Nucleus accumbens (tissue), 56 donors: ENCODE measurements at places on chromosomes 6 and 20.

GRCh38 chr6:157759028-157759427 lies 64.0 kb upstream of the SNX9 start:
- DNase-seq = no peak

- DNase-seq = no peak
Observed at GRCh38 chr20:51447097-51447764, 95.3 kb downstream of the NFATC2 start.

GRCh38 chr6:66865771-66866170 lies 1158.7 kb upstream of the EYS start:
- no peak for DNase-seq

- DNase-seq = no peak
Observed at GRCh38 chr20:2141600-2142575, 40.3 kb downstream of the STK35 start.

DNA sequence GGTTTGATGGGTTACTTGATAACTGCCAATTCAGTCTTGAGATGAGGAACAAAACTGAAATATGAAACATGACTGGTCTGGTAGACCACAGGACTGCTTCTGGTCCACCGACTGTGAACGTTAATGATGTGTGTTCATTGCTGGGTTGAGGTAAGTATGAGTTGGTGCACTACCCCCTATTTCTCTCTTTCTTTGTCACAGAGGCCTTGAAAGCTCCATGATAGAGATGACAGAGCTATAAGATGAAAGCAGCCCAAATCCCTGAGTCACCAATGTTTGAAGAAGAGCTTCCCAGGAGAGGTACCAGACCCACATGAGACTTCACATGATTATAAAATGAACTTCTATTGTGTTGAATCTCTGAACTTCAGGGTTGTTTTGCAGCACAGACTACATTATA lies 555.5 kb downstream of the PTPRT start:
- DNase-seq = no peak

DNA sequence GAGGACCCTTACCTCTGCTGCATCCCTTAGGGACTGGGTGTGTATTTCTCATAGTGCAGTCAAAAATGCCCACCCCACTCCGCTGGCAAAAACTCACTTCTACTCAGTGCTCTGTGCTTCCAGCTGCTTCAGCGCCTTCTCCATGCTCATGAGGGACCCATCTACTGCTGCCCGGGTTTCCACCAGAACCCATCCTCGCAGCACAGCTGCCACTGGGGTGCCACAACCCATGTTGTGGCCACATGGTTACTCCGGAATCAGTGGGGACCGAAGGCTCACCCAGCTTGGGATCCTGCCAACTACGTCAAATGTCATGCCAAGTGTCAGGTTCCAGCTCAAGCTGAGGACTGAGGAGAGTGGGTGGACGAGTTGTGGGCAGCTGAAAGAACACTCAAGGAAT lies 774.2 kb upstream of the EYS start:
- DNase-seq = no peak

GRCh38 chr6:43101497-43101896 lies 25.4 kb downstream of the PTK7 start:
- no peak for DNase-seq

- no peak for DNase-seq
Observed at GRCh38 chr20:47304287-47304686, 52.2 kb downstream of the ZMYND8 start.

GRCh38 chr6:159221486-159222170 lies 52.4 kb downstream of the FNDC1 start:
- no peak for DNase-seq

DNA sequence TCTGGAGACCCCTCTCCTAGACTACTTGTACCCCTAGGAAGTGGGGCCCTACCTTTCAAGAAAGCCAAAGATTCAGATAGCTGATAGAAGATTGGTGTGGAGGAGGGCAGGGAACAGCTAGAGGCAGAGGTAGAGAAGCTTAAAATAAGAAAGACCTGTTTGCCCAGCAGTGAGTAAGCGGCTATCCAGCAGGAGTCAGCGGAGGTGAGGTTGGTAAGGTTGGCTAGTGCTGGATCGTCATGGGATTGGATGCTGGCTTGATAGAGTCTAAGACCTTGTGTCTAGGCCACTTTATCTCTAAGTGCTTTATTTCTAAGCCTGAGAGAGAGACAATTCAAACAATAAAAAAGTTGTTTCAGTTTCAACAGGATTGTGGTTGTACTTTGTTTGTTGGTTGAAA lies 19.1 kb downstream of the ANKS1A start:
- DNase-seq = no peak

DNA sequence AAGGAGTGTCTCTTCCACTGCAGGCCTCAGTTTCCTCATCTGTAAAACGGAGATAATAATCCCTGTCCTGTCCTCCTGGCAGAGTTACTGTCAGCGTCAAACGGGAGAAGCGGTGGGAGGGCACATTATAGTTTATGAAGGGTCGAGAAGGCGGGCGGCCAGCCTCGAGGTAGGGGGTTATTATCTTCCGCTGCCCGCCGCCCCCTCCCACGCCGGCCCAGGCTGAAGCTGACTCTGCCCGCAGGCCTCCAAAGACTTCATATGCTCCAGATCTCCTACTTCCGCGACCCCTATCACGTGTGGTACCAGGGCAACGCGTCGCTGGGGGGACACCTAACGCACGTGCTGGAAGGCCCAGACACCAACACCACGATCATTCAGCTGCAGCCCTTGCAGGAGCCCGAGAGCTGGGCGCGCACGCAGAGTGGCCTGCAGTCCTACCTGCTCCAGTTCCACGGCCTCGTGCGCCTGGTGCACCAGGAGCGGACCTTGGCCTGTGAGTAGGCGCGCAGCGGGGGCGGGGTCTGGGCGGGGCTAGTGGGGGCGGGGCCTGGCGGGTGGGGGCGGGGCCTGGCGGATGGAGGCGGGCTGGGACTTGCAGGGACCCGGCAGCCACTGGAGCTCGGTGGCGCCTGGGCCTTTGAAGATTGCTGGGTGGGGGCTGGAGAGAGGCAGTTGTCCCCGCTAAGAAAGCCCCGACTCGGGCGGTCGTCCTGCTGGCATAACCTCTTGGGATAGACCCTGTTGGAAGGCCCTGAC lies 2.8 kb downstream of the PROCR start:
- DNase-seq = no peak

DNA sequence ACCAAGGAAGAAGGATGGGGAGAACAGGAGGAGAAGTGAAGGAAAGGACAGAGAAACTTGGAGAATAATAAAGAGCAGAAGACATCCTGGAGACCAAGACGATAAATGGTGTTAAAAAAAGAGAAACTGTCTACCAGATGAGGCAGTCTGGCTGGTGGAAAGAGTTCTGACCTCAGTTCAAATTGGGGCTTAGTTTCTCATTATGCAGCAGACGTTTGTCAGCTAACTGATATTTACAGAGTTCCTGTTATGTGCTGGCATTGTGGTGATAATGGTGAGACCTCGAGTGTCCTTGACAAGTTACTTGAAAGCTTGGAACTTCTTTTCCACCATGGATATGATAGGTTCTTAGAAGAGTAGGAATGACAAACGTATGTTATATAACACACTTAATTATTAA lies 142.7 kb downstream of the LRRC1 start:
- DNase-seq = no peak

DNA sequence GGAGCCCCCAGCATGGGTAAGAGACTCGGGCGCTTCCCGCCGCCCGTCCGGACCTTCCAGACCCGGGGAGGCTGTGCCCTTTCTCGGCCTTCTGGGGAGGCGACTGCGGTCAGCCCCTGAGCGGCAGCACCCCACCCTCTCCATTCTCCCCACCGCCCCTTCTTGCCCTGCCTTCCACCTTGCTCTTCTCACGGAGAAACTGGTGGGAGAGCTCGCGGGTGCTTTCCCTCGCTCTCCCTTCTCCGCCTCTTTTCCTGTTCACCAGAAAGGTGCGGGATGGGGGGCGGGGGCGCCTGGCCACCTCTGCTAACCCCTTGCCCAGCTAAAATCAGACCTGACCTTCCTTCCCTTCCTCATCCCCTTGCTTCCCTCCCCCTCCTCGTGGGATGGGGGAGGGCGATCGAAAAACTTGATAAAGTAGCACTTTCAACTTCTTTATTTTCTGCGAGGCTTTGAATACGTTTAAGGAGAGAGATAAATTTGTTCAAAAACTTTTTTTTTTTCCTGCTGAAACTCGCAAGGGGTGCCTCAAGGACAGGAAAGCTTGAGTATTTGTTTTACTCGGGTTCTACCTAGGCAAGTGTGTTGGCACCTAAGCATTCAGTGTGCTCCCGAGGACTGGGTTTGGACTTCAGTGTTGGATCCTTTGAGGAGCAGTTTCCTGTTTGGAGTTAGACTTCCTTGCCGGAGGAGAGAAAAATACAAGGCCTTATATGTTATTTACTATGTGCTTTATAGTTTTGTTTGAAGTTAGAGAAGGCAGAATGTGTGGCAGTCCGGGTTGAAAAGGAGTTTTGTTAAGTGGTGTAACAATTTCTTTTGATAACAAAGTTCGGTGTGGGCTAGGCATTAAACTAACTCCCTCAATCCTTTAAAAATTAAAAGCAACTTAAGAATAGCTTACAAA lies 897 bp downstream of the CD2AP start:
- no peak for DNase-seq

- DNase-seq = no peak
Observed at GRCh38 chr6:2560917-2561698, 189.6 kb downstream of the MYLK4 start.

GRCh38 chr20:18805881-18806280 lies 7.7 kb upstream of the SCP2D1 start:
- DNase-seq = no peak

- DNase-seq = no peak
Observed at GRCh38 chr20:20896606-20897005, 184.2 kb upstream of the RALGAPA2 start.

DNA sequence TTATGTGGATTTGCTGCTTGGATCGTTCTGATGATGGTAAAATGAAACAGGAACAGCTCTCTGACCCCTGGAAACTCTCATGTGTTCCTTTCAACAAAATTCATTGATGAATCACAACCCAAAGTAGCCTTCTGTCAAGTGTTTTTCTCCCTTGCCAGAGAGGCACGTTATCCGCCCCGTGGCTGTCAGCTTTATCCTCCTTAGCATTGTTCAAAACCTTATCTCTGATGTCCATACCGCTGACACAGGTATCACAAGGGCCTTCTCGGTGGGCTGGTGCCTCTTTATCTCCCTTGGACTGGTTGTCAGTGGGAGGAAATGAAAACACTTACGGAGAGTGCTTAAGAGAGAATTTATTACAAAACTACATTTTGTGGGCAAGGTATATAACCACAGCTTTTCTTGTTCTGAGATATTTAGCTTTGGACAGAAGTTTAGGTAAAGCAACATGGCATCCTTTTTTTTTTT lies 84.9 kb downstream of the TIAM2 start:
- DNase-seq = no peak

DNA sequence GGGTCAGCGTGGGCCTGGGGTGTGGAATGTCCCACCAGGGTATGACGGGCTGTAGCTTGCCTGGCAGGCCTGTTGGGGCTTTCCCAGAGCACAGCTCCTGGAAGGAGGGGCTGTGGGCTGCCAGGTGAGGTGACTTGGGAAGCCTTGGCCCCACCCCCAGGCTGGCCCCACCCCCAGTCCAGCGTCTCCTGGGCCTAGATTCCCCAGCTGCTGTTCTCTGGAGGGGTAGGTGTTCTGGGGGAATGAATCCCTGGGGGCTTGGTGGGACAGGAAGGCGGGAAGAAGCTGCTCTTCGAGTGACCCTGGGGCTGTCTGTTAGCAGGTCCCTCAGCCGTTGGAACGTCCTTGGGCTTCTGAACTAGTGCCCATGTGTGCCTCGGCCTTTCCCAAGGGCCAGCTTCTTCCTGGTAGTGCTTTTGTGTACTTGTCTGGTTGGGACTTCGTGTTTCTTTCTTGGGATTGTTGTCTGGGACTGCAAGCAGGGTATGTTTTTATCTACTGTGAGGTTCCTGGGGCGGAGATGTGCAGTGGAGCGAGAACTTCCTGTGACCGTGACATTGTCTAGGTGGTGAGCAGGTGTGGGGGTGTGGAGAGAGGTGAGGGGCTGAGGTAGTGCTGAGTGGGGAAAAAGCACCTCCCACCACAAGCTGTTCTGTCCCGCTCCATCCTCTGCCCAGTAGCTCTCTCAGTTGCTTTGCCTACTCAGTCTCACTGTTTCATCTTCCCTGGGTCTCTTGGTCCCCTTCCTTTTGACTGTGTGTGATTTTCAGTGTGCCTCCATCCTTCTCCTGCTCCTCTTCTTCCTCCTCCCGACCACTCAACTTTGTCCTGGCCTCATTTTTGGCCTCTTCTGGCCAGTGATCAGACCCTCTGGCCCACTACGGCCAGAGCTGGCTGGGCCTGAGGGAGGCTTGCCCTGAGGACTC lies 1.3 kb upstream of the DDR1 start:
- no peak for DNase-seq

DNA sequence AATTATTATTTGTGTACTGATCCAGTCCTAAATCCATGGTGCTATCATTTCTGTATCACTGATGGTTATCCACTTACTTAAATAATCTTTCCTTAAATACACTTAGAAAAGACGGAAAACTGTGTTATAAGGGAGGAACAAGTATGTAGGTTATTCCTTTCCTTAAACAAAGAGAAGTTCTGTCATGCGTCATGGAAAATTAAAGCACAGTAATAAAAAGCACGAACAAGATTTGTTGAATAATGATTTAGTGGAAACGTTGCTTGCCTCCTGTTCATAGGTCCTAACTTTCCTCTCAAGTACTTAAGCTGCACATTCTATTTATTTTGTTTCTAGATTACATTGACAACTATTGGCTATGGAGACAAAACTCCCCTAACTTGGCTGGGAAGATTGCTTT lies 120.4 kb downstream of the KHDC1L start:
- DNase-seq = no peak

GRCh38 chr6:165010556-165011535 lies 298.6 kb downstream of the C6orf118 start:
- no peak for DNase-seq

DNA sequence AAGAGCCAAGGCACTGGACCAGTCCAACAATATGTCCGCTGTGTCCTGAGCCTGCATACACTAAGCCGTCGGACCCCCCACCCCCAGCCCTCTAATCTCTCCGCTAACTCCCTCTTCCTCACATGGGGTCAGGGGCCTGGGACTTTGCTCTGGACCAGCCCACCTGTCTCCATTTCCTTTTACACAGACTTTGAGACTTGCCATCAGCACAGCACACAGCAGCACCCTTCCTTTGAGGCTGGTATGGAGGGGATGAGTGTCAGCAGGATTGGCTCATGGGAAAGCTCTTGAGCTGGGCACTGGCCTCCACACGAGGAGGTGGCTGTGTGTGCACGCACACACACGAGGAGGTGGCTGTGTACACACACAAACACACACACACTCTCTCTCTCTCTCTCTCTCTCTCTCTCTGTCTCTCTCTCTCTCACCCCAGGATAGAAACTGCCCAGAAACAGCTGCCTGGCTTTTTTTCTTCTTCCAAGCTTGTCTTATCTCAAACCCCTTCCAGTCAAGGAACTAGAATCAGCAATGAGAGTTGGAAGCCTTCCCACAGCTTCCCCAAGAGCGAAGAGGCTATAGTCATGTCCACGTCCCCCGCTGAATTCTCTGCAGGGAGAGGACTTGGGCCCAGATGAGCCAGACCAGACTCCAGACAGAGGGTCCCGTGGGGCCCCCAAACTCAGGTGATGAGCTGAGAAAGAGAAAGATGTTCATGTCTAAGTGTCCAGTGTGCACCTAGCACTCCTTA lies 18.6 kb downstream of the SLC9A8 start:
- DNase-seq = no peak

- DNase-seq = no peak
Observed at GRCh38 chr6:3244003-3244831, 14.5 kb upstream of the PSMG4 start.
